ENCODE measurements at places on chromosomes 11 and 22.

DNA sequence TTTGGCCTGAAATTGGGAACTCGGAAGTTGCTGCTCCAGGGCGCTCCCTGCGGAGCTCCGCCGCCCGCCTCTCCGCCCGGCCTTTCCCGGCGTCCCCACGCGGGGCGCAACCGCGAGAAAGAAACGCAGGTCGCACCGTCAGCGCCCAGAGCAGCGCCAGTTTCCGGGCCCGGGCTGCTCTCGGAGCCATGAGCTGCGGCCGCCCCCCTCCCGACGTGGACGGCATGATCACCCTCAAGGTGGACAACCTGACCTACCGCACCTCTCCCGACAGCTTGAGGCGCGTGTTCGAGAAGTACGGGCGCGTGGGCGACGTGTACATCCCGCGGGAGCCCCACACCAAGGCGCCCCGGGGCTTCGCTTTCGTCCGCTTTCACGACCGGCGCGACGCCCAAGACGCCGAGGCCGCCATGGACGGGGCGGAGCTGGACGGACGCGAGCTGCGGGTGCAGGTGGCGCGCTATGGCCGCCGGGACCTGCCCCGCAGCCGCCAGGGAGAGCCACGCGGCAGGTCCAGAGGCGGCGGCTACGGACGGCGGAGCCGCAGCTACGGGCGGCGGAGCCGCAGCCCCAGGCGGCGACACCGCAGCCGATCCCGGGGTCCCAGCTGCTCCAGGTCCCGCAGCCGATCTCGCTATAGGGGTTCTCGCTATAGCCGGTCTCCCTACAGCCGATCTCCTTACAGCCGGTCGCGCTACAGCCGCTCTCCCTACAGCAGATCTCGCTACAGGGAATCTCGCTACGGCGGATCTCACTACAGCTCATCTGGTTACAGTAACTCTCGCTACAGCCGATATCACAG lies 521 bp downstream of the SRSF8 start:
- no peak for DNase-seq

DNA sequence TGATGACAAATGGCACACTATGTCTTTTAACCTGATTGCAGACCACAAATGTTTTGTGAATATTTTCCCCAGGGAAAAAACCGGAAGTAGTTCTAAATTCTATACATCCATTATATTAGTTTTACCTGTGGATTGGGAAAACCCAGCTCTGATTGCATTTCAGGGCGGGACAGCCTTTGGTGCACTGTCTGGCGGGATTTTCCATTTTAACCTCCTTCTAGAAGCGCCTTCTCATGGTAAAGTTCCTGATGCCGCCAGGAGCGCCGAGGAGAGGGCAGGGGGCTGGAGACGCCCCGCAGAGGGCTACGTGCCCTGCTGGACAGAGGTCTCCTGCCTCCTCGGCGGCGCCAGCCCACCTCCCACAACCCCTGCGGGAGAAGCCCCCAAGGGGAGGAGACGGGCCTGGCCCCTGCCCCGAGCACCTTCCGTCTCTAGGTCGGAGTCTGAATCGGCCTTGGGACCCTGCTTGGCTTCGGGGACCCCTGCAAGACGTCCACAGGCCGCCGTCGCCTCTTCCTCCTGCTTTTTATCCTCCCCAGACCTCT lies 1.2 kb upstream of the P2RX6 start:
- DNase-seq = no peak

DNA sequence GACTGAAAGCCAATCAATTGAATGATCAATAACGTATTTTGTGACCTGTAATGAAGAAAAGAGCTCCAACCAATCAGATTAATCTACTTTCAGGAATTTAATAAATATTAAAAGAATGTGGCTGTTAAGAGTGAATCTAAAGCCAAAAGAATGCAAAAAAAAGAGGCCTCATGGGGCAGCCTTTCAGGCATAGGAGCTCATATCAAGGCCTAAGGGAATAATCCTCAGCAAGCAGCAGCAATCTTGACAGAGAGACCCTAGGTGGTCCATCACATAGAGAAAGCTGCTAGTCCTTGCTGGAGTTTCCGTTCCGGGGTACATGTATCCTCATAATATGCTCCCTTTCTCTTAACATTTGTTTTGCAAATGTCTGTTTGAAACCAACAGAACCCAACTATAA lies 313.1 kb upstream of the PITPNB start:
- DNase-seq = no peak

- no peak for DNase-seq
These were observed 48.7 kb downstream of the LDLRAD3 start for GRCh38 chr11:35992548-35992947.

DNA sequence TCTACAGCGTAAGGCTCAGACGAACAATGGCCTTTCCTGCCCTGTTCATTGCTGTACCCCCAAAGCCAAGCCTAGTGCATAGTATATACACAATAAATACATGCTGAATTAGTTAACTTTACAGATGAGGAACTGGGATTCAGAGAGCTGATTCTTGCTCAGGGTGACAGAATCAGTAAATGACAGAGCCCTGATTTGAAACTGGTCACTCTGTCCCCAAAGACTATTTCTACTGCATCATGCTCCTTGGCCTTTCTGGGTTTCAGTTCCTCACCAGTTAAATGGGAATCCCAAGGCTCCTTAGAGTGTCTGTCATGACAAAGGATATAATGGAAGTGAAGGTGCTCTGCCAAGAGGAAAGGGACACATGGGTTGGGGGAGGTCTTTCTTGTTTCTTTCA lies 50.5 kb upstream of the TSKU start:
- no peak for DNase-seq

DNA sequence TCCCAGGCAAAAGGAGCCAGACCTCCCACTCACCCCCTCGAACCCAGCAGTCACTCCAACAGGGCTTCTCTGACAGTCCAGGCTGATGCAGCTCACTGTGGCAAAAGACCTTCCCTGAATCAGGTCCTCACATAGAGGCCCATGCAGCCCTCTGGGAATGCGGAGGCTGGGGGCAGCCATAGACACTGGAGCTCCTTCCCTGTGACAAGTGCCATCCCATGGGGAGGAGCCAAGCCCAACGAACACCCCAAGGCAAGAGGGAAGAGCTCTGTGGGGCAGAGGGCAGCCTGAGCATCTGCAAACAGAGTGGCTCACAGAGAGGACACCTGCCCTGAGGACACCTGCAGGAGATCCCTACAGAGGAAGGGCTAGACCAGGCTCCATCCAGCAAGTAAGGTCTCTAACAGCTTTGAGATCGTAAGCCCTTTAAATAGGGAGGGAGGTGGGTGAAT lies at the start of gene LINC01488:
LINC01488 (plus strand) TSS at position 271 of the 452 bp plus-strand sequence.
- no peak for DNase-seq

GRCh38 chr11:75524665-75525432 lies 892 bp downstream of the GDPD5 start:
- no peak for DNase-seq

- no peak for DNase-seq
These were observed 45.6 kb downstream of the ARFGAP3 start for GRCh38 chr22:42811459-42811858.

- no peak for DNase-seq
These were observed 10.2 kb downstream of the ALDH3B2 start for GRCh38 chr11:67664213-67664585.

GRCh38 chr11:624705-625635 lies at the start of gene CDHR5:
CDHR5 (minus strand) TSS chr11:624955; CDS start chr11:624902, 53 bp downstream.
- no peak for DNase-seq

GRCh38 chr11:86211619-86212018 lies 32.9 kb upstream of the EED start:
- DNase-seq = no peak

GRCh38 chr11:46120346-46121300 lies 631 bp downstream of the PHF21A start:
- no peak for DNase-seq

DNA sequence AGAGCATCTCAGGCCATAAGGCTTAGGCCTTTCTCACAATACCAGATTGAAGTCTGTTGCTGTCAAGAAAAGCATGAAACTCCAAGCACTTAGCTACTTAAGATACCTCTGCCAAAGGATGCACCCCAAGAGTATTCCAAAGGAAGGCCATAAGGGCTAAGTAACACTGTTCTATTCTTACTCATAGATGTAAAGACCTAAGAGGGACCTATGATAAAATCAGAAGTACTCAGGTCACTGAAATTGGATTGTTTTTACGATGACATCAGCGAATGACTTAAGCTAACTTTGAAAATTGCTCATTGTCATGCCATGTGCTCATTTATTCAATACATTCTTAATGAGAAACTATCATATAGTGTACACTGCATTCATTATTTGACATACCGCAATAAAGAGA lies 172.8 kb downstream of the KCNA4 start:
- DNase-seq = no peak

- DNase-seq = no peak
These were observed 86.5 kb upstream of the SLC25A18 start for GRCh38 chr22:17476838-17477237.

DNA sequence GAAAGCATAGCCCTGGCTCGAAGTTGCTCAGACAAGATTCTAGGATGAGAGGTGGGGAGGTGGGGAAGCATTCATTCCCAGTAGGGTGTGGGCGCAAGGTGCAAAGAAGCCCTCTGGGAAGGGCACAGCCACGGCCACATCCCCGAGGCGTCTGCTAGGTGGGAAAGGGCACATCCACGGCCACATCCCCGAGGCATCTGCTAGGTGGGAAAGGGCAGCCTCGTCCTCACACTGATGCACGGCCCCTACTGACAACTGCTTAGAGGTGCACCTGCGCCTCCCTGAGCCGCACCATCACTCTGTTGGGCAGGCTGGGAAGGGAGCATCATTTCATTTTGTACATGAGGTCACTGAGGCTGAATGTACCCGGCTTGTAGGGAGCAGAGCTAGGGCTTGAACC lies 94.6 kb upstream of the PITPNB start:
- no peak for DNase-seq

DNA sequence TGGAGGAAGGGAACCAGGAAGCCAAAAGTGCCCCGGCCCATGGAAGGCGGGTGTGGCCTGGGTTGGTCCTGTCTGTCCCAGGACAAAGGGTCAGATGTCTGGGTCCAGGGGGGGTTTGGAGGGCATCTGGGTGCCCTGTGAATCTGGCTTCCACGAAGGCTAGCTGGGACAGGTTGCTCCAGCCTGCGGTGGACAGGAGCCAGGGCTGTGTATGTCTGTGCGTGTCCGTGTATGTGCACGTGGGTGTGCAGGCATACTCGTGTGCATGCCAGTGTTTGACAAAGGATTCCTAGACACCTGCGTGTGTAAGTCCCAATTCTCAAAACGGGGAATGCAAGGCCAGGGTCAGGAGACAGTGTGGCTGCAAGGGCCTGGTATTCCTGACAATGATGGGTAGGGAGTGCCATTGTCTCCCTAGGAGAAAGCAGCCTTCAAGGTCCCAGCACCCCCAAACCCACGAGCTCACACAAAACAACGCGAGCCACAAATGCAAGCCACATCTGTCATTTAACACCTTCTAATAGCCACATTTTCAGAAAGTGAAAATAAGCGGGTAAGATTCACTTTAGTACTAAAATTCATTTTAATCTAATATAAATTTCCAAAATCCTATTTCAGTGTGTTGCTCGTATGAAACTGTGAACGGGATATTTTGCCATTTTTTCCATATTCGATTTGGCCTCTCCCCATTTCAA lies 78.4 kb upstream of the WNT7B start:
- no peak for DNase-seq

GRCh38 chr11:2265396-2265795 lies 5.0 kb downstream of the ASCL2 start:
- peak; percentile 73 for DNase-seq

DNA sequence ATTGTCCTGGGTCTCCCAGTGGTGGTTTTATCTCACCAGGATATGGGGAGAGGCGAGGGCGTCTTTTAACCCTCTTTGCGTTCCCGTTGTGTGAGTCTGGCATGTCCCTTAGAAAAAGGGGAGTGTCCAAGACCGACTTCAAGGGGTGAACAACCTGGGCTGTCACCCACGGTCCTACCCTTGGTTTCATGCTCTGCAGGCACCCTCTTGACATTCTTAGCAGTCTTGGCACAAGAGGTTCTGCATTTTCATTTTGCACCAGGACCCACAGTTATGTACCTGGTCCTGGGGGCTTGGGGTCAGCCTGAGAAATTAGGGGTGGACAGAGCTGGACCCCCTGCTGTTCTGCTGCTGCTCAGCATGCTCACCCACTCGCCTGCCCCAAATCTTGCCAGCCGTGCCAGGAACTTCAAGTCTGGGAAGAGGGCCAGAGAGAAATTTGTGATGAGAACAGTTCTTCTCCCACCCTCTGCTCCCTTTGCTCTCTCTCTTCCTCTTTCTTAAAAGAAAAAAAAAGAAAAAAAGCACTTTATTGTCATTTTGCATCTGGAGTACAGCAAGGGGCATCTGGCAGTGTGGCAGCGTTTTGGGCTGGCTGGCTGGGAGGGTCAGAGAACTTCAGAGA lies 471.2 kb downstream of the MIAT start:
- DNase-seq = no peak

DNA sequence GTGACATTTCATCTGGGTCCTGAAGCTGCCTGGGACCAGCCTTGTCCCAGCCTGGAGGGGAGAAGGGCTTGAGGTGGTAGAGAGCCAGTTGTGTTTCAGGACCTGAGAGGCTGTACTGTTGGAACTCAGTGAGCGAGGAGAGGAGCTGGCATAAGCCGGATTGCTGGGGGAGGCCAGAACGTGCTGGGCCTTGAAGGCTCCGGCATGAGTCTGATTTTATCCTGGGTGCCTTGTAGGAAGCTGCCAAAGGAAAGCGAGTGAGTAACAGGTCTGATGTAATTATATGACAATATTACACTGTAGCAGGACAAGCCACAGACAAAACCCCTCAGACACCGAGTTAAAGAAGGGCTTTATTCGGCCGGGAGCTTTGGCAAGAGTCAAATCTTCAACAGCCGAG lies 17.2 kb downstream of the AP2A2 start:
- DNase-seq = no peak

DNA sequence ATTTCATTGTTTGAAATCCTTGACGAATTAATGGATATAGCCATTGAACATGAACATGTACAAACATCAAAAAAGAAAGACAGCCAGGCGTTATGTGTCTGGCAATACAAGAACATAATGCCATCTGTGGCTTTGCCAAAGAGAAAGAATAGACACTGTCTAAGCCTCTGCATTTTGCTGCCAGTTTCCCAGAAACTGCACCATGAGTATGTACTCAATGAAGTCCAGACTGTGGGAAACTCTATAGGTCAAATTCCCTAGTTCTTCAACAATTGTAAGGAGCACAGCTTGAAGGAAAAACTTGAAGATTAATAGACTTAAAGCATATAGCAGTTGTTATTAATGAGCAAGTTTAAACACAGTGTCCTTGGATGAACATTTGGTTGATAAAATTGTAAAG lies 71.3 kb downstream of the BBOX1 start:
- DNase-seq = no peak

- DNase-seq = no peak
These were observed 31.5 kb upstream of the RAB38 start for GRCh38 chr11:88206751-88207150.

GRCh38 chr11:70054004-70054403 lies 24.1 kb upstream of the ANO1 start:
- no peak for DNase-seq
